ENCODE measurements at places on chromosomes 5 and 9. TPM values are rescaled to one million over a fixed set of nuclear protein-coding genes. Genes with fewer than 3 reads are reported as not detected.

LRRTM2 gene
- under 0.01 TPM for total RNA-seq

RGP1 gene
- total RNA-seq, result 16.7 TPM

- DNase-seq, result no peak
Measured at GRCh38 chr9:116154334-116154975, 864 bp downstream of the PAPPA start.

GRCh38 chr5:162067655-162068411 is at the start of gene GABRG2:
Gene GABRG2, plus strand, starts transcription at chr5:162067773. Its CDS starts 227 bp downstream, at chr5:162068000.
- no peak for DNase-seq

GRCh38 chr9:136010615-136011361 is 49.6 kb upstream of the UBAC1 start:
- DNase-seq, result no peak

Data from breast epithelium (tissue), 4 donors.